ENCODE measurements at places on chromosomes 5 and 9.

DNA sequence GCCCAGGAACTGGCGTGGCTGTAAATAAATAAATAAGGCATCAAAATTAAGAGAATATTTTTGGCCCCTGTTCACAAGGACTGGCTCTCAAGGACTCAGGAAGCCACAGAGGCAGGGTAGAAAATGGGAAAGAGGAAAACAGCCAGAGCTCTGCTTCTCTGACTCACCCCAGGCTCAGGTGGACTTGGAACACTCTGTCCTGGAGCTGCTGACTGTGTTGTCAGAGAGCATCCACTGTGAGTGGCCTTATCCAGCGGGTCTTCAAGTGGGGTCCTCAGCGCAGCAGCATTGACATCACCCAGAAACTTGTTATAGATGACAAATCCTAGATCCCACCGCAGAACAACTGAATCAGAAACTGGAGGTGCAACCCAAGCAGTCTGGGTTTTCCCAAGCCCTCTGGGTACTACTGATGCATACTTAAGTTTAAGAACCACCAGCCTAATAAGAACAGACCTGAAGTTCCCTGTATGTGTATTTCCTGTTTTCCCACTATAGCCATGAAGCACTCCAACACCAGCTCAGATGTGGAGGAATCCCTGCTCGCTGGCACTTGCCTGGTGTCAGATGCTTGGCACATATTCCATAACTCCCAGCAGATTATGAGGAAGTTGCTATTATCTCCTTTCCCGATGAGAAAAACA lies 20.5 kb downstream of the ADRA1B start:
- no peak for DNase-seq

DNA sequence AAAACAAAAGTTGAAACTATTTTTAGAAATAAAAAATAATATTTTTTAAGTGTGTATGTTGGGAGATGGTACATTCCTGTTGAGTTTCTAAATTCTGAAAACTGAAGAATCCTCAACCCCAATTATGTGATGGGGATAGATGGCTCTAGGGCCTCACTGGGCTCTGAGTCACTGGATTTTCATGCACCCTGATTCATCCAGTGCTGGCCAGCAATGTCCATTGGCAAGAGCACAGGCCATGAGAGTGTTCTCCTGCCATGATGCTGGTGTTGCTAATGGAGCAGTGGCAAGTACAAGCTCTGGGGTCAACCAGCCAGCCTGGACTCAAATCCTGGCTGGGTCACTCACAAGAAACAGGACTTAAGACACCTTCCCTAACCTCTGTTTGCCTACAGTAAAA lies 23.3 kb downstream of the SMIM23 start:
- no peak for DNase-seq

GRCh38 chr5:151720215-151720614 lies 33.5 kb upstream of the SPARC start:
- DNase-seq, result no peak

GRCh38 chr5:170312666-170313065 lies 15.1 kb upstream of the LCP2 start:
- DNase-seq, result no peak

- DNase-seq, result peak; percentile 31
Measured at GRCh38 chr9:120438836-120439546, 141.0 kb downstream of the CDK5RAP2 start.

GRCh38 chr5:87390576-87391199 lies 22.0 kb downstream of the CCNH start:
- no peak for DNase-seq

DNA sequence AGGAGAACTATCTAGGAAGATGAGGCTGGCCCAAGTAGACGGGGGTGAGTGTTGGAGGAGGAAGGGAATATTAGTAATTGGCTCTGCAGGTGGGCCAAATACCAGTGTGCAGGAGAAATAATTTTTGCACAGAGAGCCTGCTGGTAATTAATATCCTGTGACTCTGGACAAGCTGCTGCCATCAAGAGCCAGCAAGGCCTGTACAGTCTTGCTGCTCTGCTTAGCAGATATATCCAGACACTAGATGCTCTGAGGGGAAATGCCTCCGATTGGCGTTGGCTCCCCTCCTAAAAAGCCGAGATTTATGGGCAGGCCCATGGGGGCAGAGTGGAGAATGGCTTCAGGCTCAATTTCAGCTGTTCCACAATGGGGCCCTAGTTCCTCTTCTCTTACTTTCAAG lies 29.6 kb upstream of the ASTN2 start:
- no peak for DNase-seq

GRCh38 chr9:2655411-2655901 lies 33.9 kb downstream of the VLDLR start:
- DNase-seq, result no peak

GRCh38 chr5:156532921-156533320 lies 206.0 kb downstream of the SGCD start:
- no peak for DNase-seq

DNA sequence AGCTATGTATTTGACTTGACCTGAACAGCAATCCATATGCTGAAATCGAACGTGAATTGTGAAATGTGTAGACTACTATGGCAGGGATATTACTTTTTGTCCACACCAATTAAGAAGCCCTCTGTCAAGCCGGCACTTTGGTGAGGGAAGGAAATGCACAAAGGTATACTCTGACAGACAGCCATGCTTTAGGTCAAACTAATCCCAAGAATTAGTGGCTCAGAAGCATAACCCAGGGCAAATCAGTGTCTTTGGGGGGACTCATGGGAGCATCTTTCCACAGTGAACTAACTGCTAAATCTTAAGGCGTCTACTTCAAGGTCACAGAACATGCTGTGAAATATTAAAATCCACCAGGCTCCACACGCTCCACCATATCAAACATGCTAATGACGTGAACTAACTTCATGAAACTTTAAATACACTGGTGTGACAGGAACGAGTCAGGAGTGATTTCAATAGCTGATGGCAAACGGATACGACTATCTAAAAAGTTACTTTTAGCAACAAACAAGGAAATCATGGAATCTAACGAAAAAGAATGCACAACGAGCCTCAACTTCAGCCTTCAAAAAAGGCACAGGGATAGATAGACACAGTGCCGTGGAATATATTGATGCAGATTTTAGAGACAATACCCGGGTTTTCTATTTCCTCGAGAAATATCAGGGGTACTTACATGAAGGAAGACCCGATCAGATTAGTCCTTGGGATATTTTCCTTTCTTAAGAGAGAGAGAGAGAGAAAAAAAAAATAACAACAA lies 527 bp downstream of the MEF2C start:
- no peak for DNase-seq

DNA sequence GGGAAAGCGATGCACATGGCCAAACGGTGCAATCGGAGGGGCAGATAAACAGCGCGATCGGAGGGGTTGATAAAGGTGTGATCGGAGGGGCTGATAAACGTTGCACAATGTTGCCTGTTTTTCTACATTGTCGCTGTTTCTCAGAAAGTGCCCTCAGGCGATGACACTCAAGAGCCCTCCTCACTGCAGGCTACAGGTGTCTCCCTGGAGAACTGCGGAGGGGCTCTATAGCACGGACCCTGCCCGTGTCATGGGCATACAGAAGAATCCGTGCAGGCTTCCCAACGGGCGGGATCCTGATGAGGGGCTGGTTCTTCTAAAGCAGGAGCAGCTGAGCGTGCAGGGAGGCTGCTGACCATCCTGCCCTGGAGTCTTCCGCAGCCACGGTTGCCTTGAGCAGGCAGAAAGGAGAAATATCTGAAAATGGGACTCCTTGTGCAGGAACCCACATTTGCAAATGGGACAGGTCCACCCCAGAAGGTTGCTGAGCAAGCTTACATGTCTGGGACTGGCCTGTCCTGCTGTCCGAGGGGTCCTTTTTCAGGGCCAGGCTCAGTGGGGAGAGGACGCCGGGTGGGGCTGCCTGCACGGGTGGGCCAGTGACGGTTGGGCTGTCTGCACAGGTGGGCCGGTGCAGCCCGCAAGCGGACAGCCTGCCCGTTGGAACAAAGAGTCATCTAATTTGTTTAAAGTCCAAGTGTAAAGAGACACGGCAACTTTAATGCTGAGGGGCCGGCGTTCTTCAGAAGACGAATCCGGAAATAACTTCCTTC lies 25.1 kb upstream of the LPCAT1 start:
- no peak for DNase-seq

DNA sequence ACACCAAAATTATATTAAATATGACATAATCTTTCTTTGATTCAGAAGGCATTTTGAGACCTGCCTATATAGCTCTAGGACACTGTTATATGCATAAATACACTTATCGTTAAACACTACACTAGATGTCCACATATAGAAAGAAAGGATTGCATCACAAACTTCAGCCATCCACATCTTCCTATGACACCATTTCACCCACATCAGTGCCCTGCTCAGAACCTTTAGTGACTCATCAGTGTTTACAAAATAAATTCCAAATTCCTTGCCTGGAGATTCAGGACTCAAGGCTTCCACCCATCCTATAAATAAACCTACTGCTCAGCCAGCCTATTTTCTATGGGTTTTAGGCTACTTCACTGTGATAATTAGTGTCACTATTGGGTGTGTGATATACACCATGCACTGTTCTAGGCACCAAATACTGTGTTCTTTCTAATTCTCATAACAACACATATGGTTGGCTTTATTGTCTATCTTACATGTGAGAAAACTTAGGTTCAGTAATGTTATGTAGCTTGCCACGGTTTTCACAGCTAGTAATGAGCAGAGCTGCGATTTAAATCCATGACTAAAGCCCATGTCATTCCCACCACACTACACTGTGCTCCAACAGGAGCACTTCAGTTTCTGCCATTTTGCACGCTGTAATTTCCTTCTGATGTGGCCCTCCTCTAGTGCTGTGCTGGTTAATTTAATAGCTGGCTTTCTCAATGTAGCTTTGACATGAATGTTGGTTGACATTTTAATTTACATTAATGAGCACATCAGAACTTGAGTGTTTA lies 103.3 kb downstream of the SREK1 start:
- DNase-seq, result no peak

DNA sequence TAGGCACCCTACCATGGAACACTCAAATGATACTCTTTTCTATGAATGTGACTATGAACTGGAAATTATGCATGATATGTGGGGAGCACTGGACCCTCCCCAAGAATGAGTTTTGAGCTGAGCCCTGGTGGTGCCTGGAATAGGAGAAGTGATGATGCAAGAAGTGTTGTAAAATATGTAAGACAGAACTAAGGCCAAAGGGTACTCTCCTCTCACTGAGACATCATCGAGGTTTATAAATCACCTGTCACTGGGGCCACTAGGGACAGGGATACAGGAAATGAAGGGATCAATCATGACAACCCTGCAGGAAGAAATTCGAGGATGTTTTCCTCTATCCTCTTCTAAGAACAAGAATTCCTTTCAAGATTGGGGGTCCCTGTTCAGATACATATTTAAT lies 45.4 kb downstream of the PCSK1 start:
- DNase-seq, result no peak

GRCh38 chr9:123957731-123958130 lies 27.8 kb upstream of the DENND1A start:
- DNase-seq, result no peak

GRCh38 chr5:106113922-106114321 lies 1556.8 kb downstream of the EFNA5 start:
- no peak for DNase-seq

DNA sequence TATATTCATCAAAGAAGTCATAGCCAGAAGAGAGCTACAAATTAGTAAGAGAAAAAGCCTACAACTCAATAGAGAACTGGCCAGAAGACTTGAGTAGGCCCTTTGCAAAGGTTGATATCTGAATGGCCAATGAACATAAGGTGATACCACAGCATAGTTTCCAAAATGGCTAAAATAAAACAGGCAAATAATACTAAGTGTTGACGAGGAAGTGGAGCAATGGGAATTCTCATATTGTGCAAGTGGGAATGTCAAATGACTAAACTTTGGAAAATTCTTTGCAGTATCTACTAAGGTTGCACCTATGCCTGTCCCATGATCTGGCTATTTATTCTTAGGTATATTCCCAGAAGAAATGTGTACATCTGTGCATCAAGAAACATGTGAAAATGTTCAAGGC lies 48.3 kb downstream of the BOD1 start:
- DNase-seq, result no peak

DNA sequence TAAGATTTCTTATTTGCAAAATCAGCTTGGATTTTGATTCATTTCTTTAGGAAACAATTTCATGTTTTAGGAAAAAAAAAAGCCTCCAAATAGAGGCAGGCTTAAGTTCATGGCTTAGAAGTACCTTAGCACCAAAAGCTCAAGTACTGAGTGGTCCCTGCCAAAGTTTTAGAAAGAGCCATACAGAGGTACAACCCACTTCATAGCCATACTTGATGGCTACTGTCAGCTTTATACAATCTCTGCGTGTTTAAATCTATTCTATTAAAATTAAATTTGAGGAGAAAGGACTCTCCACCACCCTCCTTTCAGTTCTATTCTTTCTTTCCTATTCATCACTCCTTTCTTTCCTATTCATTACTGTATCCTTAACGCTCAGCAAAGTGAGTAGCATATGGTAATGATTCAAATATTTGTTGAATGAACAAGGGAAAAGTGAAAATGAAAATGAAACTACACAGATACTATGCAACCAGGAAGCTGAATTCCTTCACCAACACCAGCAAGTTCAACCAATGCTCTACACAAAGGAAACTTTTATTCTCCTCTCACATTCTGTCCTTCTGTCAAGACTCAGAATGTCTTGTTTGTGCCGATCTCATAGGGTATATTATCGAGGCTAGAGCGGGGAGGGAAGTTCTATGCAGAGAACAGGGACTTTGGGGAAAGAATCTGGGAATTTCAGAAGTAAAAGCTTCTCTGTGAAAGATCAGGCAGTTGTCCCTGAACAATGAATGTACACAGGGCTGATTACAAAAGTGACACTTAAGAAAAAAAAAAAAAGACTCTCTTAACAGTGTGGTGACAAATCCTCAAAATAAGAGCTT lies 138.6 kb upstream of the SPEF2 start:
- DNase-seq, result no peak

GRCh38 chr5:39178861-39179260 lies 40.5 kb downstream of the FYB1 start:
- DNase-seq, result no peak

DNA sequence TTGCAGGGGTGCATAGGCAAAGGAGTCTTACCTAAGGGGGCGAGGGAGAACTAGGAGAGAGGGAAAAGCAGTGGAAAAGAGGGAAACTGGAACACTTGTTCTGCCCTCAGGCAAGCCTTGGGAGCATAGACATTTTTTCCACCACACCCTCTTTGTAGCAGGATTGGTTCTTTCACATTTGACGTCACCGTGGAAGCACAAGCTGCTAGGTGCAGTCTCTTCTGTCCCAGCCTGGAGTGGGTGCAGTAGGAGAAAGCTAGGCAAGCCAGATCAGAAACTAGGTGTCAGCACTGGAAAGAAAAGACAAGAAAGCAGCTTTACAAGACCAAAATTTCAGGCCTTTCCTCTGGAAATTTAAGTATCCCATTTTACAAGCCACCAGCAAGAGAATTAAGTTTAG lies 440.4 kb downstream of the EFNA5 start:
- DNase-seq, result no peak

DNA sequence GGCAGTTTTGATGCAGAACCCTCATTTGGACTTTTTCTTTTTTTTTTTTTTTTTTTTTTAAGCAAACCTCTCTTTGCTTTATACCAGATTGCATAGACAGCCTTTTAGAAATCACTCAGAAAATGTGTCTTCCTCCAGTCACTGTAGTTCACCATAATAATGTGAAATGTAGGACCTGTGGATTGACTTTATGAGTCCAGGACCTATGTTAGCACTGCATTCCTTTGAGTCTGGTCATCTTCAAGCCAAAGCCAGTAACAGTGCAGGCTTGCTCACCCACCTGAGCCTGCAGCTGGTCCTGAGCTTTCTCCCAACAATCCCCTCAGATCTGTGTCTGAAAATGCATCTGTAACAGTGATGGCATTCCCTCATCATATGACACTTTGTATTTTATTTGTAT lies 110.7 kb upstream of the NFIL3 start:
- DNase-seq, result no peak

All from NCI-H524 (cell line).